Stimulated activated CD4-positive, alpha-beta T cell treated with anti-CD3 and anti-CD28 coated beads, TNF-alpha, amount 100 ng/mL, for 4 hours (primary cell): ENCODE measurements at places on chromosomes 2 and 18.

- no peak for DNase-seq
Observed at GRCh38 chr2:242040681-242041080, 171.2 kb downstream of the RTP5 start.

GRCh38 chr2:238116298-238117198 is 16.4 kb downstream of the ESPNL start:
- DNase-seq: no peak

- no peak for DNase-seq
Observed at GRCh38 chr18:22219568-22220355, 50.4 kb downstream of the GATA6 start.

DNA sequence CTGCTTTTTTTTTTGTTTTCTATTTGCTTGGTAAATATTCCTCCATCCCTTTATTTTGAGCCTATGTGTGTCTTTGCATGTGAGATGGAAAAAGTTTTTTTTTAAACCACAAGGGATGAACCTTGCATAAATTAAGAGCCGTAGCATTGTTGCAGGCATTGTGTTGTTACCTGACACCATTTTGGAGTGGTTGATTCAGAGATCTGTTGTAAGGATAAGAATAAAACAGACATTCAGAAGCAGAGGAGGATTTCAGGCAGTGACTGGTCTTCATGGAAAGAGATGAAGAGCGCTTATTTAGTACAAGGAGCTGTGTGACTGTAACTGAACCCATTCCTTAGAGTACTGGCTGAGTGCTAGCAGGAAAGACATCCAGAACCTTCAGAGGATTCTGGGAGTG is 101.2 kb downstream of the LTBP1 start:
- DNase-seq: no peak

DNA sequence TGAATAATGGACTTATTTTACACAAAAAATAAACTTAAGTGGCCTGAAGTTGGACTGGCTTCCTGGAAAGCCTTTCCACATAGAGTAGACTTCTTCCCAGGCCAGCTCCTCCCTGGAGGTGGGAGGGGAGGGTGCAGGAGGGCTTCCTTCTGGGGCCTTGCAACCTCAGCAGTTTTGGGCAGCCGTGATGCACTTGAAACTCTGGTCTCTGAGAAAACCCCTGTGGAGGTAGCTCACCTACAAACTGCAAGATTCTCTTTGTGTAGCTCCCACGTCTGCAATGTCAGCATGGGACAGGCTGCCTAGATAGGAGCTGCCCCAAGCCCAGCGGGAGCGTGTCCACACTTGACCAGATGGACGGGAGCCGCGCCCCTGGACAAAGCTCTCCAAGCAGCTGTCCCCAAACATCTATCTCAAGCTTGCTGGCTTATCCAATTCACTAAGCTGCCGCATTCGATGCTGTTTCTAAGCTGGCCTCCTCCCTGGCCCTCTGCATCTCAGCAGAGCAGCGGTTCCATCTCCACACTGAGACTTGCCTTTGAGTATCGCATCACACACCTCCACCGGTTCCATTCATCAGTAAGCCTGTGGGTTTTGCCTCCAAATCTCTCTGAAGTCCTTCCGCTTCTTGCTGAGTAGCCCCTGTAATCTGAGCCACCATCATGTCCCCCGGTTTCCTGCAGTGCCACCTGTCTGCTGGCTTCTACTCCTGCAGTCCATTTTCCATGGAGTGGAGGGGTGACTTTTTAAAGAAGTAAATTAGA is 1.6 kb upstream of the LPIN1 start:
- DNase-seq: no peak

- no peak for DNase-seq
Observed at GRCh38 chr2:96489663-96490062, 15.5 kb downstream of the NEURL3 start.

DNA sequence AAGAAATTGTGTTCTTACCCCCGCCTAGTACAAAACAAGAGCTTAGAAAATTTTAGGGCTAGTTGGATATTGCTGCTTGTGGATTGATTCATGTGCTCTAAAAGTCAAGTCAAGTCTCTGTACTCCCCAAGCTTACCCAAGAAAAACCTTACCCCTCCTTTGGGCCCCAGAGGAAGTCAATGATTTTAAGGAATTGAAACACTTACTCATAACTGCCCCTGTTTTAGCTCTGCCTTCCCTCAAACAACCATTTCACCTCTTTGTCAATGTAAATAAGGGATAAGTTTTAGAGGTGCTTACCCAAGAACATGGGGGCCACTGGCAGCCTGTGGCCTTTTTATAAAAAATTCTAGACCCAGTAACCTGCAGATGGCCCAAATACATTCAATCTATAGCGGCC is 136.6 kb upstream of the RMP24 start:
- DNase-seq: no peak

DNA sequence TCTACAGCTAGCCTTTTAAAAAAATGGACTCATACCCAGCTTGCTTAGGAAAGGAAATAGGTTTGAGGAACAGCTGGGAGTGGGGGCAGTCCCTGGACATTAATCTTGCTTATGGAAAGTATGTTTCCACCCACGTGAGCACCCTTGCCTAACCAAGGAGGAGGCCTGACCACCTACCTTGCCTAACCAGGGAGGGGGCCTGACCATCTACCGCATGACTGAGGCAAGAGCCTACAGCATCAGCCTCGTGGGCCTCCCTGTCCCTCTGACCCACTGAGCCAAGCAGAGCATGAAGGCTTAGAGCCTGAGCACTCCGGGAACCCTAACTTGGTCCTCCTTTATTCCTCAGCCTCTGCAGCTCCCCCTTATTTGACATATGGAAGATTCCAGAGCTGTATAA is 20.2 kb downstream of the PRKAG3 start:
- DNase-seq: no peak

GRCh38 chr2:69914950-69915945 is at the start of gene MXD1:
Gene MXD1 (plus strand): TSS chr2:69915109. CDS start chr2:69915331, 222 bp downstream.
- DNase-seq: no peak

DNA sequence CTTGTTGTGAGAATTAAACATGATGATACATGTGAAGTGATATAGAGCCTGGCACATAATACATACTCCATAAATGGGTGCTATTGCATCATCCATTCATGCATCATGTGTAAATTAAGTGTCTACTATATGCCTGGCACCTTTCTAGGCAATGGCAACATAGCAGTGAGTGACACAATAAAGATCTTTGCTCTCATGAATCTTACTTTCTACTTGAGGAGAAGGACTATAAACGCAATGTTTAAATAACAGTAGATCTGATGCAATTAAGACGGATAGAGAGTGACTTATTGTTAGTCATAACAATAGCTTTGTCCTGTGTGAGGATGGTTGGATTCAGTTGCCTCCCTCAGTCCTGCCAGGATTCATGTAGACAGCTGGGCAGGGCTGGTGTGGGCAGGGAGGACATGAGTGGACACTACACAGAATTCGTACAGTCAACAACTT is 88.4 kb upstream of the NPAS2 start:
- DNase-seq: no peak

- DNase-seq: no peak
Observed at GRCh38 chr2:19806131-19806530, 95.7 kb downstream of the TTC32 start.
